Upper lobe of right lung (tissue), 1 donor: ENCODE measurements at places on chromosomes 1 and 21. TPM values are rescaled to one million over a fixed set of nuclear protein-coding genes. Genes with fewer than 3 reads are reported as not detected.

GRCh38 chr1:56336982-56337381 lies 242.4 kb downstream of the PLPP3 start:
- H3K27me3 ChIP-seq: no peaks in the 10 kb centered on the region
- no peak overlapping the region for H3K4me3 ChIP-seq
- no peak for DNase-seq

DNA sequence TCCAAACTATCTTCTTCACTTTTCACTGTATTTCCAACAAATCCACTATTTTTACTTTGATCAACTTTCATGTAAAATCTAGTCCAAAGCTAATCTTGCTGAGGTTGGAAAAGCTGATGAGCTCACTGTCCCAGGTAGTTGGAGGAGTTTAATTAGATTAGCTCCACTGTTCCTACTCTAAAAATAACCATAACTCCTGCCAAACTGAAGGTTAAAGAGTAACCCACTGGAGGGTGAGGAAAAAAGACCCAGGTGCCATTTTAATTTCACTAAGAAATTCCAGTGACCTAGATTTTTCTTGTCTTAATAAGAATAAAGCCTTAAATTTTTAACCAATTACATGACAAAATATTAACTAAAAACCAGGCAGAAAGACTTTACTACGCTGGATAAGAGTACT lies 15.3 kb downstream of the DCAF8 start:
- H3K4me3 ChIP-seq: no peak overlapping the region
- no peak for DNase-seq
- H3K4me1 ChIP-seq: peaks cover 4% of the 10 kb centered on the region
- H3K36me3 ChIP-seq: peaks cover 17% of the 10 kb centered on the region
- H3K27ac ChIP-seq: no peak overlapping the region

GRCh38 chr1:83802023-83802422 lies 196.9 kb downstream of the TTLL7 start:
- no peak for DNase-seq
- no peaks in the 10 kb centered on the region for H3K36me3 ChIP-seq
- H3K4me3 ChIP-seq: no peak overlapping the region
- H3K27ac ChIP-seq: no peak overlapping the region

GJA9 gene
- not detected for total RNA-seq

DNA sequence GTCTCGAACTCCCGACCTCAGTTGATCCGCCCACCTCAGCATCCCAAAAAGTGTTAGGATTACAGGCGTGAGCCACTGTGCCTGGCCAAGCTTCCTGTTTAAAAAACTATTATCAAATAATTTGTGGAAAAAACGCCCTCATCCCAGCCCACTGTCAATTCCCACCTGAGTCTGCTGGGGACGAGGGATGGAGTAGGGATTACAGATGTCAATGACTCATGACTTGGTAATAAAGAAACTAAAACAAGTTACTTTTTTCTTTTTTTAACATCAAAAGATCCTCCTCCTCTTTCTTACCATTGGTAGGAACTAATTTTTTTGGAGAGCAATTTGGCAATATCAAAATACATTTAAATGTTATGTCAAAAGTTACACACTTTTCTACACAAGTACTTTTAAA lies 9.7 kb downstream of the CNN3 start:
- no peaks in the 10 kb centered on the region for H3K27me3 ChIP-seq
- H3K27ac ChIP-seq: no peak overlapping the region
- no peak for DNase-seq
- no peaks in the 10 kb centered on the region for H3K36me3 ChIP-seq
